ENCODE measurements at places on chromosomes 2 and 18.

DNA sequence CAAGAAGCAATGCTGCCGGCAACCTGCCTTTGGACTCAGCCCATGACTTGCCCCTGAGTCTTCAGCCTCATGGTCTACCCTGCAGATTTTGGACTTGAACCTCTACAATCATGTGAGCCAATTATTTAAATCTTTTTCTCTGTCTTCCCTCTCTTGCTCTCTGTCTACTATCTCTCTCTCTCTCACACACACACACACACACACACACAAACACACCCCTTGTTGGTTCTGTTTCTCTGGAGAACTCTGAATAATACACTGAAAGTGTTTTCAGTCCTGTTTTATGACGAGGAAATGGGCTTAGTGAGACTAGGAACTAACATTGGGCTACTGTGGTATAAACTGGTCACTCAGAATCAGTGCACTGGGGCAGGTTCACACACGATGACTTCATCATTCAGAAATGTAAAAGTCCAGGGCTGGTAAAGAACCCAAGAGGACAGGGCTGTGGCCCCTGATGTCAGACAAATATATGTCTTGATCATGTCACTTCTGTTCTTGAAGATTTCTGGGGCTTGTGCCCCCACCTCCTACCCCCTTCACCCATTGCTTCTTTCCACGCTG lies 266.1 kb upstream of the SIX2 start:
- DNase-seq = no peak

DNA sequence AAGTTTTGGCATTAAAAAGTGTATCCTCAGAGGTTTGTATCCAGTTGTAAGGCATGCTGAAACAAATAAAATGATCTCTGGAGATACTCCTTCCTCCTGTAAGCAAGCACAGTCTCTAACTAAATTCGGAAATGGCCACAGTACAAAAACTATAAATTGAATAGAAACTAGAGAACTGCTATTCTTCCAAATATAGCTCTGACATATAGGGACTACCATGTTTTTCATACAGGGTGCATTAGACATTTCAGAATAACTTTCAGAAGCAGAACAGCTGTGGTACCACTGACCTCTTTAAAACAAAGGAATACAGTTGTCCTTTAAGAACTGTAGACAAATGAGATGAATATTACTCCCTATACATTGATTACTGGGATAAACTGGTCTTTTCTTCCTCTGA lies 568.5 kb downstream of the ARHGAP15 start:
- DNase-seq = no peak

DNA sequence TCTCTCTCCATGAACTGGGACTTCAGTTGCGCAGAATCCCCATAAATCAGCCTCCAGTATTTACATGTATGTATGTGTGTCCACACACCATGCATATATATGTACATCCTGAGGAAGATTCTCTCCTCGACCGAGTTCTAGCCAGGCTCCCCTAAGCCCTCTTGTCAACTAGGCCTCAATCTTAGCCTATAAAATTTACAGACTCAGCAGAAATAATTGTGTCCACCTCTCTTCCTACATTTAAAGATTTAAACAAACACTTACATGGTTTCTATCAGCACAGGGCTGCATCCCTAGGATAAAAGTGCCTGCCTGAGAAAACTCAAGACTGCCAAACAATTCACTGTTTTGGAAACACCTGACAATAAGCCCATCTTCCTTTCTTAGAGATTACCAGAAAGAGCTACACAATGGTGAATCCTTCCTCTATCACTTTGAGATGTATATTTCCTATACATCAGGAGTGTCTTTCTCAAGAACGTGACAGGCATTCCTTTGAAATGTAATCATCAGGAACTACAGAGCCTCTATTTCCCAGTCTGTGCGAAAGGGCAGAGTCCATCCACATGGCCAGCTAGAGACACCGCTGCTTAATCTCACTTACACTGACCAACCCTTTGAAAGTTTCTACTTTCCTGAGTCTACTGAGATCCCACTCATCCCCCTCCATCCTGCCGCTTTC lies 39.5 kb downstream of the ZNF519 start:
- DNase-seq = no peak

- DNase-seq = no peak
Measured at GRCh38 chr2:170291474-170291873, 113.5 kb downstream of the MYO3B start.

DNA sequence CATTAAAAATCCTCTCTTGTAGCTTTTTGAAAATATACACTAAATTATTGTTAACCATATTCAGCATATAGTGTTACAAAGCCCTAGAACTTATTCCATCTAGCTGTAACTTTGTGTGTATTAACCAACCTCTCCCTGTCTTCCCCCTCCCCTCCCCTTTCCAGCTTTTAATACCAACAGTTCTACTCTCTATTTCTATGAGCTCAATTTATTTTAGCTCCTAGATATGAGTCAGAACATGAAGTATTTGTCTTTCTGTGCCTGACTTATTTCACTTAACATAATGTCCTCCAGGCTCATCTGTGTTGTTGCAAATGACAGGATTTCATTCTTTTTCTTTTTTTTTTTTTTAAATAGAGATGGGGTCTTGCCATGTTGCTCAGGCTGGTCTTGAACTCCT lies 45.1 kb downstream of the GPD2 start:
- no peak for DNase-seq

GRCh38 chr2:48346124-48346536 lies 183.8 kb upstream of the STON1 start:
- DNase-seq = no peak

- DNase-seq = no peak
Measured at GRCh38 chr18:32271672-32272208, 81.9 kb downstream of the MEP1B start.

DNA sequence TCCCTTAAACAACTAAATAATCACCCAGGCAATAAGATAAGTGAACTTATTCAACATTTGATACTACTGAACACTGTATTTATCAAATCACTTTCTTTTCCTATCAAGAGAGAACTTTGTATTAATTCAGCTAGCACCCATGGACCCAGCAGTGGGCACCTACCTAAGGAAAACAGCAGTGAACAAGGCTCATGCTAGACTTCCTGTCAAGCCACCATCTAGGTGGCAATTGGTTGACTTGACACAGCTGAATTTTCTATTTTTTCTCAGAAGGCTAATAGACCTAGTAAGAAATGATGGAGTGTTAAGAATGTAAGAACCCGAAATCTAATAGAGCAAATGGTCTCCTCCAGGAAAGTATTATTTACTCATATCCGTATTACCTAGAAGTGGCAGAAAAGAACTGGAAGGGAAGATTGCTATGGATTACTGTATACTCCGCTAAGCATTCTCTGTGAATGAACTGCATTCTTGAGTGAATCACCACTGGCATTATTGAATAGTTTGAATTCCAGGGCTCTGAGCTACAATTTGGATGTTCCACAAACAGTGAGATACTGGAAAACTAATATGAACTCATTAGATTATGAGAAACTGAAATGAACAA lies 988.2 kb upstream of the CDH2 start:
- no peak for DNase-seq

DNA sequence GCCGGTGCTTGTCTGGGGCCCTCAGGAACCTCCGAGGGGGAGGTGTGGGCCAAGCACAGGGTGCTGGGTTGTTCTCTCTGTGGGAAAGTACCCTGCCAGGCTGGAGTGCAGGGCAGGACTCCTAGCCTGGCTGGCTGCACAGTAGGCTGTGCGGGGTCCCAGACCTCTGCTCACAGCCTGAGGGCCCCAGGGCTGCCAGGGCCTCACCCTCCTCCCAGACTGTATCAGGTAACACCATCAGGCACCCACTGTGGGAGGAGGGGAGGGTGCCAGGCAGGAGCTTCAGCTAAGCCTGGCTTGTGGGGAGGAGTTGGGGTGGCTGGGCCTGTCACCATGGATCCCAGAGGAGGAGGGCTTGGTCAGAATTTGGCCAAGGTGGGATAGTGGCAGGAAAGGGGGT lies 211.9 kb upstream of the SMAD2 start:
- DNase-seq = no peak

- DNase-seq = no peak
Measured at GRCh38 chr2:72923833-72924352, 6.6 kb downstream of the EMX1 start.

- no peak for DNase-seq
Measured at GRCh38 chr2:233287871-233288270, 19.7 kb upstream of the SAG start.

DNA sequence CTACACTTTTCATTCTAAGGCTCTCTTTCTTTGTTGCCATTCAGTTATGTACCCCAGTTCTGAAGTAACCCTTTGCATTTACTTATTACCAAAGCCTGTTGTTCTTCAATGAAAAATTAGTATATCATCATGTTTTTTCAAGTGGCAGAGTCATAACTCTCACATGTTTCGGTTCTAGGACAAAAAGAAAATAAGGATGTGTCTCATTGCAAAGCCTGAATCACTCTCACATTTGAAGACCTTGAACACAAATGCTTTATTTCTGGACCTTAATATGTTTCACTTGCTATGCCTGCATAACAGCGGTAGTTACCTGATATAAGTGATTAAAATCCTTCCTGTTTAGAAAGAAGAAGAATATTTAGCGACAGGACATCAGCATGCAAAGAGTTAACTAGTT lies 49.1 kb downstream of the ZEB2 start:
- DNase-seq = no peak

GRCh38 chr2:238985931-238986446 lies 138.1 kb downstream of the TWIST2 start:
- DNase-seq = no peak

GRCh38 chr2:230166557-230167170 lies 53.1 kb downstream of the SP110 start:
- DNase-seq = no peak

GRCh38 chr2:71530641-71531332 lies 77.4 kb downstream of the DYSF start:
- no peak for DNase-seq

DNA sequence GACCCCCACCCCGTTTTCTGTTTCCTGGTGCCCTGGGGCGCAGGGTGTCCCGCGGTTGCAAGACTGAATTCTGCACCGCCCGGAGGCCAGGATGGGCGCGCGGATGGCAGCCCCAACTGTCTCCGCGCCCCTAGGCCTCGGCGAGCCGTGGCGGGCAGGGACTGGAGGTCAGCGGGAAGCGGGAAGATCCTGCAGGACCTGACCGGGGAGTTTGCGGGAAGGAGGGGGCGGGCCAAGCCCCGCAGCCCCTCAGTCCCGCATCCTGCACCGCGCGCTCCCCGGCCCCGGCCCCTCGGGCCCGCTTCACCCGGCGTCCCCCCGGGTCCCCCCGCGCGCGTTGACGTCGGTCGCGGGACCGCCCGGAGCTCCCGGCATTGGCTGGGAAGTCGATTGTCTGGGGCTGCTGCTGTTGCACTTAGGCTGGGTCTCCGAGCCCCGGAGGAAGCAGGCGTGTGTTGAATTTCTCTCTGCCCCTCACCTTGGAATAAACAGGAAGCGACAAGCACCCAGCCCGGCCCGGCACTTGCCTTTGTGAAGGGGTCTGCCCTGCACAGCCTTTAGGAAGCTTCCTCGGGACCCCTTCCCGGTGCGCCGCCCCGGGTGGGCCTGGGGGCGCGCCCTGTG lies at the start of gene LDLRAD4:
TSS of gene LDLRAD4 (plus strand) at position 393 of the 624 bp plus-strand sequence.
- DNase-seq = no peak

DNA sequence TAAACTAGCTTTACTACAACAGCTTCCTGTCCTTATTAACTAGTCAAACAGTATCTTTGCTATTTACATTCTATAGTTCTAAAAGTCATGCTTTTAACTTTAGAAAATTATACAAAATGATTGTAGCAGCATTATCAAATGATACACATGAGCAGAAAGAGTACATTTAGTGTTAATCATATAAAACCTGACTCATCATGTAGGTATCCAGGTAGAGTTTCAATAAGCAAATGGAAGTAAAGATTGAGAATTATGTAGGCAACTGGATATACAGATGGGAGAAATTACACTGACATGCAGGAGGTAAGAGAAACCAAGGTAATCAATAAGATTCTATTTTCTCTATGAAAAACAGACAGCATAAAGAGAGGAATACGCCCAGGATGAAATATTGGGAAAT lies 33.8 kb downstream of the TRIP12 start:
- DNase-seq = no peak

DNA sequence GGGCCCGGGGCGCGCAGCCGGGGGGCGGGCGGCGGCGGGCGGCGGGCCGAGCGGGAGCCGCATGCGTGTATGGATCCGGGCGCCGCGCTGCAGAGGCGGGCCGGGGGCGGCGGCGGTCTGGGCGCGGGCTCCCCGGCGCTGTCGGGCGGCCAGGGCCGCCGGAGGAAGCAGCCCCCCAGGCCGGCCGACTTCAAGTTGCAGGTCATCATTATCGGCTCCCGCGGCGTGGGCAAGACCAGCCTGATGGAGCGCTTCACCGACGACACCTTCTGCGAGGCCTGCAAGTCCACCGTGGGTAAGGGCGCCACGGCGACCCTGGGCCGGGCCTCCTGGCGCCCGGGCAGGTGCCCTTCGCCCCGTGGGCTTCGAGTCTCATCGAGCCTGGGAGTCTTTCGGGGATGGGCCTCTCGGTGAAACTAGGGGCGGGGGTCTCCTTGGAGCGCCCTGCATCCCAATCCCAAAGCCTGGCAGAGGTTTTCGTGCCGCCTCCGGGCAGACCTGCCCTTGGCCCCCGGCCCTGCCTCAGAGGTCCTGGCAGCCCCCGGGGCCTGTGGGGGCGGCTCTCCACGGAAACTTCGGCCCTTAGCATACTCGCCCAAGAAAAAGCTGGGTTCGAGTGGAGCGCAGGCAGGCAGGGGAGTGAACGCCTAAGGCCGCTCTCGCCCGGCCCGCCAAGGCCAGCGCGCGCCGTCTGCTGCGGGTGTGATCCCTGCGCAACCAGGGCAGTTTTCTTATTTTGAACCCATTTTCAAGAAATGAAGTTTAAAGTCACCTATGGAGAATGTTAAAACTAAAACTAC lies 622 bp downstream of the RAB12 start:
- DNase-seq = no peak

GRCh38 chr18:22551536-22552151 lies 133.9 kb upstream of the CTAGE1 start:
- DNase-seq = no peak

DNA sequence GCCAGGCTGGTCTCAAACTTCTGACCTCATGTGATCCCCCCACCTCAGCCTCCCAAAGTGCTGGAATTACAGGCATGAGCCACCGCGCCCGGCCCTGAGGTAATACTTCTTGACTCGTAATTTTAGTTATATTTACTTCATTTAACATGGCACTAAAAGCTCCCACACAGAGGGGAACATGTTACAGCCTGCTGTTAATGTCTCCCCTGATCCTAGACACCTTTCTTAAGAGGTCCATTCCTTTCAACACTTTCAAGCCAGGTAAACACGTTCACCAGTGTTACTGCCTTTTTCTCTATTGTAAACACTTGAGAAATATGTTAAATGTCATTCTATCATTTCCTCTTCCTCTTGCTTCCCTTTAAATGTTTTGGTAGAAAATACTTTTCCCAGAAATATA lies 161.4 kb downstream of the METTL4 start:
- no peak for DNase-seq

GRCh38 chr2:76667821-76668271 lies 854.3 kb downstream of the LRRTM4 start:
- no peak for DNase-seq

DNA sequence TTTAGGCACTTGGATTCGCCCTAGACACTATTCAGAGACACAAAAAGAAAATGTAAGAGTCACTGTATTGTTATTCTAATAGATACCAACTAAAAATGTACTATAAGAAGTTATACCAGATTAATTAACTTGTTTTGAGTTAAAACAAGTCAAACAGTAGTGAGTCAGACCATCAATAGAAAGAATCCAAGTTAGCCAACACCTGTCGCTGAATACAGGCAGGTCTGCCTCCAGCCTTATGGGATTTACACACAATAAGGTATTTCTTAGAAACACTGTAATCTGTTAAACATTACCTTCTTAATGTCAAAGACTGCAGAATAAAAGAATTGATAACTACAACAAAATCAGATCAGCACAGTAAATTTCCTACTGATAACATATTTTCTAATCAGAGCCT lies 181.4 kb downstream of the DYM start:
- no peak for DNase-seq

GRCh38 chr2:137892739-137893138 lies 71.5 kb upstream of the HNMT start:
- no peak for DNase-seq

Measured in GM12878 (cell line).